ENCODE measurements at places on chromosomes 12 and 14. TPM values are rescaled to one million over a fixed set of nuclear protein-coding genes. Genes with fewer than 3 reads are reported as not detected.

DNA sequence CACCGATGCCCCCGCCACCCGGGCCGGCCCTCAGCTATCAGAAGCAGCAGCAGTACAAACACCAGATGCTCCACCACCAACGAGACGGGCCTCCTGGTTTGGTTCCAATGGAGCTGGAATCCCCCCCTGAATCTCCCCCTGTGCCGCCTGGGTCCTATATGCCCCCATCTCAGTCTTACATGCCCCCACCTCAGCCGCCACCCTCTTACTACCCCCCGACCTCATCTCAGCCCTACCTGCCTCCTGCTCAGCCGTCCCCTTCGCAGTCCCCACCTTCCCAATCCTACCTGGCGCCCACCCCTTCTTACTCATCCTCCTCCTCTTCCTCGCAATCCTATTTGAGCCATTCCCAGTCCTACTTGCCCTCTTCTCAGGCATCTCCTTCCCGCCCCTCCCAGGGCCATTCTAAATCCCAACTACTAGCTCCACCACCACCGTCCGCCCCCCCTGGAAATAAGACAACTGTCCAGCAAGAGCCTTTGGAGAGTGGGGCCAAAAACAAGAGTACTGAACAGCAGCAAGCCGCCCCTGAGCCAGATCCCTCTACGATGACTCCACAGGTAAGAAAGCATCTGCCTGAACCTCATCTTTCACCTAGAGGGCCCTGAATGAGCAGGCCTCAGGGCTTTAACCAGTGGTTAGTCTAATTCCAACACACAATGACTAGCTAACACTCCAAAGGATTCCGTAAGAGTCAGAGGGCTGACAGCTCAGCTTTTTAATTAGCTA, 851 bp downstream of the YLPM1 start:
- peaks cover 30% of the 10 kb centered on the region for H3K36me3 ChIP-seq
- H3K27me3 ChIP-seq = no peaks in the 10 kb centered on the region

GRCh38 chr12:119308708-119309456, 25.6 kb upstream of the CCDC60 start:
- H3K4me3 ChIP-seq = no peak overlapping the region
- DNase-seq = no peak
- no peak overlapping the region for H3K27ac ChIP-seq

DNA sequence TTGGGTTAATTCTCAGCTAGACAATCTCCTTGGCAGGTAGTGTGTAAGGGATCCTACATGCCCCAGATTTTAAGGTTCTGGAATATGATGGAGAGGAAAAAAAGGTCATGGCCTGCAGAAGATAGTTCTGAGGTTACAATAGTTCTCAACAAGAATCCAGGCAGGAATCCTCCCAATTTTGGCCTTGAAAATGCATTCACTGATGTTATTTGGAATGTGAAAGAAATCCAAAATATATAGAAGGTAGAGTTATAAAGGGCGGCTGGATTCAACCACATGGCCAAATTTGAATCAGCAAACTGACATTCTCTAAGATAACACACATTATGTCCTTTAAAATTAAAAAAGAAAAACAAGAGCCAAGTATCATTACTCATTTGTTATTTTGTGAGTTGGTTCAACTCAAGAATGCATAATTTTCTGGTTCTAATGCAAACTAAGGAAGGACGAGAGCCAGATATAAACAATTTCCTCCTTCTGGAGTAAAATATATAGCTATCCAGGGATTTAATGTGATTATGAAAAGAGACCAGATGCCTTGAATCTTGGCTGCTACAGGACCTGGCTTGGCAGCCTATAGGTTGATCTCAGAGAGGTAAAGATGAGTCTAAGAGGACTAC, 177.0 kb upstream of the G2E3 start:
- no peaks in the 10 kb centered on the region for H3K4me1 ChIP-seq
- no peak overlapping the region for H3K4me3 ChIP-seq
- no peaks in the 10 kb centered on the region for H3K36me3 ChIP-seq
- peaks cover 22% of the 10 kb centered on the region for H3K27me3 ChIP-seq
- no peak for DNase-seq
- H3K27ac ChIP-seq = no peak overlapping the region

DNA sequence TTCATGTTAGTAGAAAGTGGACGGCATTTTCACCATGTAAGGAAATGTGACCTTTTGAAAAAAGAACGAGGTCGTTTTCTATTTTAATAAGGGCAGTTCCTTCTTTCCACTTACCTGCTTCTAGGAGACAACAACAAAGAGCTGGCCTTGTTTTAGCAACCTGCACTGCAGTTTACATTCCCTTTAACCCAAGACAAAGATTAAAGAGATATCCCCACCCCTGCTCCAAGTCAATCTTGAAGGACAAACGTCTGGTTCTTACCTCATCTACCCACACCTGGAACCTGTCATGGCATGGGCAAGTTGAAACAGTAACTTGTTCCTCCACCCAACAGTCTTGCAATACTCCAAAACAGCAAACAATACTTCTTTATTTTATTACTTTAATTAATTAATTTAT, 32.7 kb downstream of the ZCCHC8 start:
- H3K4me1 ChIP-seq = peaks cover 3% of the 10 kb centered on the region
- no peak overlapping the region for H3K27ac ChIP-seq
- H3K4me3 ChIP-seq = no peak overlapping the region
- no peak for DNase-seq

The C14orf132 gene
- 0.47 TPM for total RNA-seq

DNA sequence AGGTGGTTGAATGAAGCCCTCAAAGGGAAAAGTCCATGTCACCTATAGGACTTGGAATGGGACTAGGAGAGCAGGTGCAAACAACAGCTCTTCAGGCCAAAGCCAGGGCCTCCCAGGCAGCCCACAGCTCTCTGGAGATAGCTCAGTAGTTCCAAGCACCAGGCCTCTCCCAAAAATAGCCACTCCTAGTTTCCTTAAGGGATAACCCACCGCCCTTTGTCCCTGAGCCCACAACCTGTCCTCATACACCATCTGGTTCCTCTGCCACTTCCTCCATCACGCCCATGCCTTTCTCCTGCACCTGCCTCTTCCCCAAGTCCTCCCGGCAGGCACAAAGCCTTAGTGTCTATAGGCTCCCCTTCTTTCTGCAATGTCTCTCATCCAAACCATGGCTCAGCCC, 2.1 kb downstream of the RAB15 start:
- H3K36me3 ChIP-seq = no peaks in the 10 kb centered on the region
- peak overlapping the region; percentile 21 for H3K4me3 ChIP-seq
- H3K27me3 ChIP-seq = peaks cover 10% of the 10 kb centered on the region
- no peak overlapping the region for H3K27ac ChIP-seq
- H3K4me1 ChIP-seq = peaks cover 7% of the 10 kb centered on the region
- DNase-seq = no peak

GRCh38 chr12:57127726-57128518, at the start of gene LRP1:
LRP1 (plus strand) TSS chr12:57128483; CDS start chr12:57128965, 482 bp downstream.
- H3K36me3 ChIP-seq = peaks cover 5% of the 10 kb centered on the region
- H3K4me1 ChIP-seq = peaks cover 8% of the 10 kb centered on the region
- peak within 1 kb of the TSS; percentile 88 for H3K4me3 ChIP-seq
- peak; percentile 92 for DNase-seq

The INSM2 gene
- total RNA-seq = not detected

DNA sequence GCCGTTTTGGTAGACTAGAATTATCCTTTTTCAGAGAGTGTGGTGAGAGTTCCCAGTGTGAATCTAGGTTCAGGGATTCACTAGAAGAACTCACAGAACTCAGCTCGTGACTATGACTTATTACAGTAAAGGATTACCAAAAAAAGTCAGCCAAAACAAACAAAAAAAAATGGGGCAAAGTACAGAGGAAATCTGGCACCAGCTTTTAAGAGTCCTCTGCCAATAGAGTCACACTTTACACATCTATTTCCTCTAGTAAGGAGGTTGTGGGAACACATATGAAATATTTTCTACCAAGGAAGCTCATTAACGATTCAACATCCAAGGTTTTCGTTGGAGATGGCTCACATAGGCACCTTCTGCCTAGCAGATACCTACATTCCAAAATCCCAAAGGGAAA, 28.2 kb downstream of the TSPAN19 start:
- no peak overlapping the region for H3K27ac ChIP-seq

GRCh38 chr12:132181570-132182200, 37.4 kb downstream of the NOC4L start:
- H3K27ac ChIP-seq = no peak overlapping the region
- H3K4me3 ChIP-seq = no peak overlapping the region
- no peak for DNase-seq
- H3K27me3 ChIP-seq = peaks cover 10% of the 10 kb centered on the region
- H3K36me3 ChIP-seq = peaks cover 7% of the 10 kb centered on the region

The PTPRR gene
- not detected for total RNA-seq

The NUDT14 gene
- total RNA-seq = 9.1 TPM

The GLIPR1L1 gene
- not detected for total RNA-seq

The ACACB gene
- 5.8 TPM for total RNA-seq

- H3K27me3 ChIP-seq = no peaks in the 10 kb centered on the region
- DNase-seq = no peak
- H3K27ac ChIP-seq = no peak overlapping the region
- peaks cover 16% of the 10 kb centered on the region for H3K36me3 ChIP-seq
- peaks cover 19% of the 10 kb centered on the region for H3K4me1 ChIP-seq
These were observed 108.0 kb upstream of the MDM1 start for GRCh38 chr12:68440068-68440581.

The REP15 gene
- total RNA-seq = 0.77 TPM

The APOLD1 gene
- 5.2 TPM for total RNA-seq

- H3K4me3 ChIP-seq = no peak overlapping the region
- H3K4me1 ChIP-seq = peaks cover 31% of the 10 kb centered on the region
These were observed 806.0 kb downstream of the VRK1 start for GRCh38 chr14:97603201-97603600.

The SLC25A47 gene
- not detected for total RNA-seq

The ACRBP gene
- 0.47 TPM for total RNA-seq

The BCL11B gene
- total RNA-seq = 48.2 TPM

- peak within 1 kb of the TSS; percentile 63 for H3K4me3 ChIP-seq
- DNase-seq = no peak
- no peak within 1 kb of the TSS for H3K27ac ChIP-seq
- peaks cover 46% of the 10 kb centered on the region for H3K27me3 ChIP-seq
These were observed at the start of gene KCNK10 for GRCh38 chr14:88323086-88323522. KCNK10 (minus strand) TSS chr14:88323269; CDS start chr14:88322798, 471 bp downstream.
